Stimulated activated CD4-positive, alpha-beta T cell treated with anti-CD3 and anti-CD28 coated beads, Interleukin-1b, Interleukin-23, amount 100 ng/mL, for 1 hour (primary cell): ENCODE measurements at places on chromosomes 1 and 21.

GRCh38 chr1:246351721-246352120 lies 155.4 kb downstream of the SMYD3 start:
- DNase-seq = no peak

- no peak for DNase-seq
Observed at GRCh38 chr1:1307261-1307922, 338 bp downstream of the ACAP3 start.

DNA sequence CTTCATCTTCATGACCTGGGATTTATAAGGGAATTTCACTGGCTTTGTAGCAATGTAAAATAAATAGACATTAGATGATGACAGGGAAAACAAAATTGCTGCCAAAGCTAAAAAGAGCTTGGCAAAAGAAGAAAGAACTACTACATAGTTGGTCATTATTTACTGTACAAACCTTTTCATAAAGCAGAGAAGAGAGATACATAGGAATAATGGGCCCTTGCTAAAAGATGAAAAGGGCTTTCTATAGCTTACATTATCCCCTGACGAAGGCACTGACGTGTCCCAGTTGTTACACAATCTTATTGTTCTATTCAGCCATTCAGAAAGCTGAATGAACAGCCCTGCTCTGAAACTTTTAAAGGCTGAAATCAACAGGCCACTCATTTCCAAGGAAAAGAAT lies 57.1 kb downstream of the ZC3H11B start:
- DNase-seq = no peak

DNA sequence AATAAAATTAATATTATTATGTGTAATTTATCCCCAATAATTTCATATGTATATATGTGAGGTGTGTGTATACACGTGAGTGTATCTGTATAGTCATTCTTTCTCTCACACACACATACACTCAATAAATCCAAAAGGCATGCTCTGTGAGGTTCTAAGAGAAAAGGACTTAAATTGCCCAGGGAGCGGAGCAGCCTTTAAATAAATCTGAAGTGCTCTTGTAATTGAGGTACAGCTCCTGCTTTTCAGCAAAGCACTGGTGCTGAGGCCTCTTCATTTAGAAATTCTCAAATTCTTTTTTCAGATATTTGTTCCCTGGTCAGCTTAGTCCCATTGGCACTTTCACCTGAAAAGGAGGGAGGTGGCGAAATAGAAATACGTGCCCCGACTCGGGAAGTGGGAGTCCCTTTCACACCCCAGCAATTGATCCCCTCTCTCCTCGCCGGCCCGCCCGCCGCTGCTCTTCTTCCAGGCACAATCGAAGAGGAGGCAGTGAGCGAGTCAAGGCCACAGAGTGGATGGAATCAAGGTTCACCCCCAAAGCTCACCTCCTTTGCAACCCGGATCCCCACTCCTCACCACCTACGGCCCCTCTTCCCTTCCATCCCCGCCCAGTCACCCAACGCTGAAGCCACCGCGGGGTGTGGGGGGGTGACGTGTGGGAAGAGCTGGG lies 944 bp downstream of the PLPPR5 start:
- DNase-seq = no peak

DNA sequence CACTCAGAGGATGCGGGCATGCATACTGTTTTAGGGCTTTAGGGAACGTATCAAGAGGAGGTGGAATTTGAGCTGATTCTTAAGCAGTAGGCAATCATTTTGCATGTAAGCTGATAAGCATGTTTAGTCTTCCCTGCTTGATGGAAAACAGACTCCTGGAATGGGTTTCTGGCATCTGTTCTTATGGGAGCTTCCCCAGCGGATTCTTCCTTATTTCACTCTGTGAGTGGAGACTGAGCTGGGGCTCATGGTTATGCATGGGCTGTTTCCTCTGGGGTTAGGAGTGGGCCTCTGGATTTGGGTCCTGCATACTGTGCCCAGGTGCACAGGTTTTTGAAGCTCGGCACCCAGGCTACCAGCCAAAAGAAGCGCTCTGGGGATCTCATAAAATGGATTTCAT lies 93.4 kb downstream of the DIRAS3 start:
- DNase-seq = no peak

DNA sequence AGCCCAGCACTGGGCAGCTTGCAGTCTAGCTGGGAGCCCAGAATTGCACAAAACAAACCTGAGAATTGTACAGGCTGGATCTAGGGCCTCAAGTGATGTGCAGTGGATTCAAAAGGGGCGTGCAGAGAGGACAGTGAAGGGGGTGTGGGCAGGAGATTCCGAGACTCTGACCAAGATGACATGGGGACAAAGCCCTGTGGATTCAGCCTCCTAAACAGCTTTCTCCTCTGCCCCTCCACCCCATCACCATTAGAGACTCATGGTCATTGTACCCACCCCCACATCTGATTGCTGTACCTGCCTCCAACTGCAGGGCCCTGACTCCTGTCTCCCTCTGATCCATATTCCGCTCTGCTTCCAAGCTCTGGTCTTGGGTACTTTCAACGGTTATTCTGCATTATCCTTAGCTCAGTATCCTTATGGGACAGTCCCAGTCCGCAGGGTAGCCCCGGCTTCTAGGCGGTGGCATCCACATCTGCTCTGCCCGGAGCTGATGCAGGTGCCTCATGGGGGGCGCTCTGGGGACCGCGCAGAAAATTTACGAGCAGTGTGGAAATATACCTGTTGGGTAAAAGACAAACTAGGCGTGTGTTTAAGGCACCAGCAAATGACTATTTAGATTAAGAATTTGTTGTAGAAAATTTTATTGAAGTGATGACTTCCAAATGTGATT lies 1.7 kb upstream of the BMP8A start:
- no peak for DNase-seq

DNA sequence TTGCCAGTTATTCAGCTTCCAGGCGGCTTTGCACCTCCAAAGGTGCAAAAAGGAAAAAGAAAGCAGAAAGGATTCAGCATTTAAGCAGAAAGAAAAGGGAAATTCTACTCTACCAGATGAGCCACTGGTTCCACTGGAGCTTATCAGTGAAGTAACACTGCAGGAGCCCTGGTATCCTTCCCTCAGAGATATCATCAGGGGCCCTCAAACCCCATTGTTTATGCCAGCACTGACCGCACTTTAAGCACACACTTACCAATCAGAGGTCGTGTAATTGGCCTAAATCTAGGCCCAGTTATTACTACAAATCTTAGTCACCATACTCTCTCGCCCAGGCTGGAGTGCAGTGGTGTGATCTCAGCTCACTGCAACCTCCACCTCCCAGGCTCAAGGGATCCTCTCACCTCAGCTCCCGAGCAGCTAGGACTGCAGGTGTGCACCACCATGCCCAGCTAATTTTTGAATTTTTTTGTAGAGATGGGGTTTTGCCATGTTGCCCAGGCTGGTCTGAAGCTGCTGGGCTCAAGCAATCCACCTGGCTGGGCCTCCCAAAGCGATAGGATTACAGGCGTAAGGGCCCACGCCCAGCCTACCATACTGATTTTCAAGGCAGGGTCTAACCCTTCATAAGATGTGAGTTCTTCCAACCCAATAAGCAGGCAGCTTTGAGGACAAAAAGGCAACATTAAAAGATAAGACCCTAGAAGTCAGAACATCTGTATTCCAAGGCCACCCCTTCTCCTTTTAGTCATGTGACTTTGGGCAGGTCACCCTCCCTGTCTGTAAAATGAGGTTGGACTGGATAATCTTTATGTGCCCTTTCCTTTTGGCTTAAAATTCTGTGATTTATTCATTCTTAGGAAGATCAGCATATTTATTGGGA lies 125.3 kb downstream of the SYT2 start:
- DNase-seq = no peak

GRCh38 chr1:166888373-166889111 lies 12.5 kb upstream of the TADA1 start:
- no peak for DNase-seq

DNA sequence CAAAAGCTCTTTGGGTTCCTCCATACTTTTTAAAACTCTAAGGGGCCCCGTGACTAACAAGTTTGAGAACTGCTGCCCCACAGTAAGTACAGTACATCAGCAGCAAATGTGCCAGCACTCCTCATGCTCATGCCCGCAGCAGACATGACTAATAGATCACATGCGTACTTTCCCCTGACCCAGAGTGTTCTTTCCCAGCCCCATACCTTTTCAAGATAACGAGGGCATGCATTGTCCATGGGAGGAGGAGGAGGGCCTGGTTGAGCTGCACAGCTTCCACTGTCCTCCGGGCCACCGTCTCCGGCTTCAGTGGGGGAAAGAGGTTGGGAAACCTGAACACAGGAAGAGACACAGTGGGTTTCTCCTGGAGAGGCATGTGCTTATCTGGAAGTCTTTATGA lies 45.5 kb downstream of the DHRS3 start:
- no peak for DNase-seq

- no peak for DNase-seq
Observed at GRCh38 chr1:28067523-28068090, 20.8 kb downstream of the EYA3 start.

DNA sequence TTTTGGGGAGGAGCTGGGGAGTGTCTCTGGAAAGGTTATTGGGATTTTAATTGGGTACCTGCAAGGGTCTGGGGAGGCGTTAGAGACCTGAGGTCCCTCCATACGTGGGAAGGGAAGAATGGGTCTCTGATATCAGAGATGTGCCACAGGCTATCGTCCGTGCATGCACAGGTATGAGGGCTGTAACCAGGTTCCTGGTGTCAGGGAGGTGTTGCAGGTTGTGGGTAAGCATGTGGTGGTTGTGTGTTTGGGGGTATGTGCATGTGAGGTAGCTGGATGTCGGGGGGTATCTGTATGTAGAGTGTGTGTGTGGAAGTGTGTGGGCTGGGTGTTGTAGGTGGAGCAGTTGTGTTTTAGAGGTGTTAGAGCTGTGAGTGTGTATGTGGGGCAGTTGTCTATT lies 8.3 kb downstream of the AHDC1 start:
- DNase-seq = no peak

DNA sequence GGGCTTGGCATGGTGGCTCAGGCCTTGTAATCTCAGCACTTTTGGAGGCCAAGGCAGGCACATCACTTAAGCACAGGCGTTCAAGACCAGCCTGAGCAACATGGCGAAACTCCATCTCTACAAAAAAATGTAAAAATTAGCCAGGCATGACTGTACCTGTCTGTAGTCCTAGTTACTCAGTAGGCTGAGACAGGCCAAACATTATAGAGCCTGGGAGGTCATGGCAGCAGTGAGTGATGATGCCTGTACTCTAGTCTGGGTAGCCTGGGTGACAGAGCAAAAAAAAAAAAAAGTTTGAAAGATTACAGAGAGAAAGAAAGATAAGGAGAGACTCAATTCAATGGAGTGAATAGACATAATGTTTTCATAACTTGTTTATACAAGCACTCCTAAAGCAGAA lies 556.5 kb upstream of the BRINP3 start:
- no peak for DNase-seq

GRCh38 chr1:246629030-246629429 lies 62.8 kb downstream of the CNST start:
- DNase-seq = no peak

DNA sequence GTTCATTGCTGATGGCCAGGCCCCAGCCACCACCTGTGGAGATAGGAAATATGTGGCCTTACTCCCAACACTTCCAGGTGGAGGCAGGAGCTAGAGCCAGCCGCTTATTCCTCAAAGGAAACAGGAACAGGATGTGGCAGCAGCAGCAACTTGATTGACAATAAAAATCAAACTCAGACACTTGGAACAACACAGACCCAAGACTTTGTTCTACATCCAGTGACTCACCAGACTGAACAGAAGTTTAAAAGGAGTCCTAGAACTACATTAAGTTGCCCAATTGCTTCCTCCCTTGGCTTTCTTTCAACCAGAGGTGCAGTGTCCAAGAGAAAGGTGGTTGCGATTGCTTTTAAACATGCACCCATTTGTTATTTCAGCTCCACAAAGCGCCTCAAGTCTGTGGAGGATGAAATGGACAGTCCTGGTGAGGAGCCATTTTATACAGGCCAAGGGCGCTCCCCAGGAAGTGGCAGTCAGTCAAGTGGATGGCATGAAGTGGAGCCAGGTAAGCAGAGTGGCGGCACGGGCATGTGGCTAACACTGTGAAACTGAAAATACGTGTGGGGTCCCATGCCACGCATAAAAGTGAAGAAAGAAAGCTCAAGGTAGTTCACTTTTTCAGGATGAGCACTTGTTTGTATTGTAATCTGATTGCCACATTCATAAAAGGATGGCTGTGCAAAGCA lies 276.6 kb downstream of the NFIA start:
- no peak for DNase-seq

DNA sequence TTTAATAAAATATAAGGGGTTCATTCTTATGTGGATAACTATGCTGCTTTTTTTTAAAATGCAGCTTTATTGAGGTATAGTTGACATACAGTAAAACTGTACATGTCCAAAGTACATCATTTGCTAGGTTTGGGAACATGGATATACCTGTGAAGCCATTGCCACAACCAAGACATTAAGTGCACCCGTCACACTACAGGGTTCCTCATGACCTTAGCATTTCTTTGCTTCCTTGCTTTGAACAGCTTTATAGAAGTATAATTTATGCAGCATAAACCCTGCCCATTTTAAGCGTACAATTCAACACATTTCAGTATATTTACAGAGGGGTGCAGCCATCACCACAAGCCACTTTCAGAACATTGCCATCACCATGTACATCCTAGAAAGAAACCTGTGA lies 26.3 kb downstream of the FHAD1 start:
- DNase-seq = no peak

- no peak for DNase-seq
Observed at GRCh38 chr21:29018540-29018939, 609 bp downstream of the RWDD2B start.

DNA sequence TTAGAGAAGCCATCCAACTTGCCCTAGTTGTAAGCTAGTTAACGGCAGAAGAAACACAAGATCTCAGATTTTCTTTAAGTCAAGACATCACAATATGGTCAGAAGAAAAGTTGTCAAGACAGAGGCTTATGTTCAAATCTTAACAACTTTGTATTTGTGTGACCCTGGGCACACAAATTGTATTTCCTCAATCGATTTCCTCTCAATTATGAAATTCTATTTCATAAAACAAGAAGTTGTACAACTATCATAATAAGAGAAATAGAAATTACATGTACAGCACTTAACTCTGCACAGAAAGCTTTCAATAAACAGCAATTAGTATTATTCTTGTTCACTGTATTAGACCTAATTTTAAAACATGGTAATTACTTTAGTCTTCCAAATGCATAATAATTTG lies 62.9 kb upstream of the SDC3 start:
- DNase-seq = no peak

DNA sequence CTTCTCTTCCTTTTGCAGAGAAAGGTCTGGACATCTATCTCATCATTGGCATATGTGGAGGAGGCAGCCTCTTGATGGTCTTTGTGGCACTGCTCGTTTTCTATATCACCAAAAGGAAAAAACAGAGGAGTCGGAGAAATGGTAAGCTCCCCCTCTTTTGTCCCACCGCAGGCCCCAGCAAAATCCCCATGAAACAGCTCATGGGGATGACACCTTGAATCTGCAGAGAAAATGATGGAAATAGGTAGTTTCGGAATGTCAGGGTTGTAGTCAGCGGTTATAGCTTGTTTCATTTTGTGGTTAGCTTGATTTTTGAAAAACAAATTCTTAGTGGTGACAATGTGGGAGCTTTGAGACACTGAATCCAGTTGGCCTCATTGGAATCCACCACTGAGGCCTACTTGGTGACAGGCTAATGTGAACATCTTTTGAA lies 10.3 kb downstream of the CD2 start:
- no peak for DNase-seq

GRCh38 chr1:111963985-111964738 lies 25.3 kb downstream of the KCND3 start:
- no peak for DNase-seq
